Left ventricle myocardium inferior (tissue), 1 donor: ENCODE measurements at places on chromosomes 11 and 22. TPM values are rescaled to one million over a fixed set of nuclear protein-coding genes. Genes with fewer than 3 reads are reported as not detected.
A peak's percentile ranks its signal among the peaks of the same experiment; 100 is the strongest.

- DNase-seq: peak; percentile 42
These were observed 222.2 kb downstream of the C11orf87 start for GRCh38 chr11:109644152-109644551.

DNA sequence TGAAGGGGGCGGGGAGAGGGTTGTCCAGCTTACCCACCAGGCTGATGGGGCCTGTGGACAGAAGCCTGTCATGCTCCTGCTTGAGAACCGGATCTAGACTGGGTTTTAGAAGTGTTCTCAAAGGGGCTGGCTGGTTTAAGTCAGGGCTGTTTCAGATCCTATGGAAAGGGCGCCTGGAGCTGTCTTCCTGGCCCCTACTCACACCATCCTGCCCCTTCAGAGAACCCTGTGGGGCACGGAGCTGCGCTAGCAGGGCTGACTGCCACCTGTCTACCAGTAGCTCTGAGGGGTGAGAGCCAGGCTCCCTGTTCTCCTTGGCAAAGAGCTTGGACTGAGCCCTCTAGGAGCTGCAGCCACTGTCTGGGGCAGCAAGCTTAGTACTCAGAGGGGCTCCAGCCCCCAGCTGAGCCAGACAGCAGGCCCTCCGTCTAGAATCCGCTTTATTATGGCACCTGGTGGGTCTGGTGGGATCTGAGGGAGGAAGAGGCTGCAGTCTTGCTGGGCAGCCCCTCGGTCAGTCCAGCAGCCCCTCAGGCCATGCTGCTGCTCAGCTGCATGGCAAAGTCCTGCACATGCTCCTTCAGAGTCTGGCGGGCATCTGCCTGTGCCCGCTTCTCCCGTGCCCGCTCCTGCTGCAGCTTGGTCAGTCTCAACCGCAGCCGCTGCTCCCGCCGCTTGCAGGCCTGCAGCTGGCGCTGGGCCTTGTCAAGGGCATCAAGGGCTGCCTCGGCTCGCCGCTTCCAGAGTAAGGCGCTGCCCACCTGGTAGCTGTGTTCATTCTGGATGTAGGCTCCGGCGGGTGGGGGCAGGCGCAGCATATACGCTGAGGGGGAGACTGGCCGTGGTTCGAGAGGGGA, 2.3 kb downstream of the THAP7 start:
- DNase-seq: no peak

- DNase-seq: no peak
These were observed 153.6 kb upstream of the SORL1-AS1 start for GRCh38 chr11:121606354-121606753.

- DNase-seq: no peak
These were observed 164.0 kb upstream of the PDGFD start for GRCh38 chr11:104327861-104328511.

DNA sequence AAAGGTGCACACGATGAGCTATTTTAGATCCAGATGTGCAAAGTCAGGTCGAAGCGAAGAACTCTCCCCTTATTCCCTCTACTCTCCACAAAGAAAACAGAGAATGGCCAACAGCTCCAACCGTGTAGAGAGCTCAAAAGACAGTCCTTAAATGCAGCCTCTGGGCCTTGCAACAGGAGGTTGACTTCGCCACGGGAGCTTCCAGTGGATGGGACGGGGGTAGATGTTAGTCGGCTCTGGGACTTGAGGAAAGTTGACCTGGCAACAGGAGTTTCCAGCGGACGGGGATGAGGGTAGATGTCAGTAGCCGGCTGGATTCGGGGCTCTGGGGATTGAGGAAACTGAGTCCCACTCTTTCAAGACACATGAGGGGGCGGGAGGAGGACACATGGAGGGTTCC, 450.4 kb downstream of the BRD1 start:
- no peak for DNase-seq

DNA sequence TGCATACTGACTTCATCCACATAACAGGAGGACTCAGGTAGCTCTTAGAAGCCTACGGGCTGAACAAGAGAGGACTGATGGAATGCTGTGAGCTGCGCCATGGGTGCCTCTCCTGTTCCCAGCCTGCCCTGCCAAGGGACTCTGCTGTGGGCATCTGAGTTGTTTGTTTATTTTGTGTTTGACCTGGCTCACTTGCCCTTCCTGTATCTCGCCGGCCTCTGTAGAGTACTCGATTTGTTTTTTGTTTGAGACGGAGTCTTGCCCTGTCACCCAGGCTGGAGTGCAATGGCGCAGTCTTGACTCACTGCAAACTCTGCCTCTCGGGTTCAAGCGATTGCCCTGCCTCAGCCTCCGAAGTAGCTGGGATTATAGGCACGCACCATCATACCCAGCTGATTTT, 1.8 kb downstream of the TTC38 start:
- no peak for DNase-seq

- no peak for DNase-seq
These were observed 34.3 kb downstream of the TOM1 start for GRCh38 chr22:35334004-35334403.

- no peak for DNase-seq
These were observed 10.9 kb downstream of the SMC1B start for GRCh38 chr22:45402466-45402985.

DNA sequence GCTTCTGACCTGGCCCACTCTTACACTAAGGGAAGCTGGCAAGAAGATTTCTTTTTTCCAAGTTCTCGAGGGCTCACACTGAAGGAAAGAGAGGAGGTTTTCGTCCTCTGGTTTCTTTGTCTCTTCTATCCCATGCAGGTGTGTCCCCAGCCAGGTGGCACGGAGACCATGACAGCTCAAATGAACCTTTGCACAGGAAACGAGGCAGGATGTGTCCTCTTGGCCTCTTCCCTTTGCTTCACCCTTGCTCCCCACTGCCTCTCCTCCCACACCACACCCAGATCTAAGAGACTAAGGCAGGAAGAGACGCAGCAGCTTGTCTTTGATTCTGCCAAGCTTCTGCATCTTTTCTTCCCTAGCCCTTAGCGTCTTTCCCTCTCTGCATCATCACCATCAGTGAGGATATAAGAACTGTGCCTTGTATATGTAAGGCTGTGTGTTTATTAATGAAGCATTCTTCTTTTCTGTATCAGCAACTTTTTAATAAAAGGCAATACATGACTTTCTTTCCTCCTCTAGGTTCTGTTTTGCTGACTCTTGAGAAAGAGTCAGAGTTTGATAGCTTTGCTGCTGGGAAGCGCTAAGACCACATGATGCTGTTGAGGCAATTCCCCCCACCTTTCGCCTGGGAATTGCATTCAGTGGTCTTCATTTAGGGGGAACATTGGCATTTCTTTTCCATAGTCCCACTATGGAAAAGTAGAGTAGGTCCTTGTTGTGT, 56.0 kb upstream of the PARVA start:
- DNase-seq: no peak

DNA sequence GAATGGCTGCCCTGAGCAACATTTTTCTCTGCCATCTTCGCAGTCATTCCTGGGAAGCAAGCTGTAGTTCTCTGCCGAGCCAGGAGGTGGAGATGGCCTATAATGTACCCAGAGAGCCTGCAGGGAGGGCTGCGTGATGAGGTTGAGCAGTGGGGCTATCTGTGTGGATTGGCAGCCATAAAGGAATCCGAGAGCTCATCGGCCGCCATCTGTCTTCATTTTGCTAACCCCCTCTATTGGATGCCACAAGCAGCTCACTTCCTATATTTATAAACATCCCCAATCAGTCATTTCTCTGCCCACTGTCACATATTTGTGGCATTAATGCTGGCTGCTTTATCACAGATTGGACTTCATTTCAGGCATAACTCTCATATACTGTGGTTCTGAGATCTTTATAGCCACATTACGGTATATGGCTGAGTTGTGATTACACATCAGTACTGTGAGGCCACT, 209.5 kb downstream of the NTM start:
- DNase-seq: no peak

GRCh38 chr11:91966368-91966767, 258.2 kb upstream of the FAT3 start:
- DNase-seq: no peak

- DNase-seq: no peak
These were observed 3.9 kb downstream of the UCP3 start for GRCh38 chr11:74004759-74005615.

DNA sequence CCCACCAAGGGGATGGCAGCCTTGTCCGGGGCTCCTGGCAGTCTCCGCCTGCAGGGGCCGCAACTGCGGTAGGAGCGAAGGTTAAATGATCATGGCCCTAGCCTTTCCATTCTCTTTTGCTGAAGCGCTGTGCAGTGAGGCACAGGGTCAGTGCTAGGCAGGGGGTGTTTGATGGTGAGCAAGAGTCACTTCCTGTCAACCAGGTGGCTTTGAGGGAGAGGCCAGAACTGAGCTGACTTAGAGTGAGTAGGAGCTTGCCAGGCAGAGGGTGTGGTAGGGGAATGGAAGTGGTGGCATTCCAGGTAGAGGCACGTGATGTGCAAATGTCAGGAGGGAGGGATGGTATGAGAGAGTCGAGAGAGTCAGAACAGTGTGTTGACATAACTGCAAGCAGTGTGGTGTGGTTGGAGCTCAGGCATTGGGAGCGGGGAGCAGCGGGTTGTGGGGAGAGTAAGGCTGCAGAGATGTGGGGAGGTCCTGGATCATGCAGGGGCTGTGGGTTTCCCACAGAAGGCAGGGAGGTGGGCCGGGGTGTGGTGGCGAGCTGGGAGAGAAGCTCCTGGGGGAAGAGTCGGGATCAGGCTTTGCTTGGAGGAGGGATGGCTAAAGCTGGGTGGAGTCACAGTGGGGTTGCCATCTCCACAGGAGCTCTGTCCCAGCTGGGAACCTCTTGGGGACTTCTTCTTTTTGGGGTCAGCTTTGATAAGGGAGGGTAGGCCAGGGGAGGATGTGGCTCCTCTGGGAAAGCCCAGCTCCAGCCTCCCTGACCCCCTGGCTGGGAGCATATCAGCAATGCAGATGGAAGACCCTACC, 33.3 kb downstream of the AMPD3 start:
- no peak for DNase-seq

TPST2 gene
- 28.5 TPM for total RNA-seq

OR10D3 gene
- total RNA-seq: not detected

SMIM35 gene
- total RNA-seq: not detected

DDX10 gene
- 11.7 TPM for total RNA-seq

UBQLNL gene
- total RNA-seq: not detected

OR56A1 gene
- not detected for total RNA-seq
